GDM1 (cell line): ENCODE measurements at places on chromosomes 2 and 18.
A peak's percentile ranks its signal among the peaks of the same experiment; 100 is the strongest.

GRCh38 chr2:14255135-14255820, 377.2 kb upstream of the LRATD1 start:
- no peak for DNase-seq

GRCh38 chr2:74439803-74440377, 1.8 kb downstream of the RTKN start:
- DNase-seq = no peak

DNA sequence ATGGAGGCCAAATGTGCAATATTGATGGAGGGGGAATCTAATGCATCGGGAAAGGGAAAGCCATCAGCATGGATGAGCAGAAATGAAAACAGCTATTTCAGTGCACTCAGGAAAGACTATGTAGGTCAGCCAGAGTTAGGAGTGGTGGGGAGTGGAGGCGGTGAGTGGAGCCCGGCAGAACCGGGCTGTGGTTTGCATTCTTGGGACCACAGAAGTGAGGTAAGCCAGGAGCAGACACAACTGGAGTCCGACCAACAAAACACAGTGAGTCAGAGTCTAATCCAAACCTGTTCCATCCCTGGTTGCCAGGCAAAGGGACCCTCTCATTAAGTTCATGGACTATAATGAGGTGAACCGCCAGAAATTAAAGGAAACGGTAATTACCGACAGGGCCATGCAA, 61.1 kb upstream of the RAB12 start:
- DNase-seq = no peak

DNA sequence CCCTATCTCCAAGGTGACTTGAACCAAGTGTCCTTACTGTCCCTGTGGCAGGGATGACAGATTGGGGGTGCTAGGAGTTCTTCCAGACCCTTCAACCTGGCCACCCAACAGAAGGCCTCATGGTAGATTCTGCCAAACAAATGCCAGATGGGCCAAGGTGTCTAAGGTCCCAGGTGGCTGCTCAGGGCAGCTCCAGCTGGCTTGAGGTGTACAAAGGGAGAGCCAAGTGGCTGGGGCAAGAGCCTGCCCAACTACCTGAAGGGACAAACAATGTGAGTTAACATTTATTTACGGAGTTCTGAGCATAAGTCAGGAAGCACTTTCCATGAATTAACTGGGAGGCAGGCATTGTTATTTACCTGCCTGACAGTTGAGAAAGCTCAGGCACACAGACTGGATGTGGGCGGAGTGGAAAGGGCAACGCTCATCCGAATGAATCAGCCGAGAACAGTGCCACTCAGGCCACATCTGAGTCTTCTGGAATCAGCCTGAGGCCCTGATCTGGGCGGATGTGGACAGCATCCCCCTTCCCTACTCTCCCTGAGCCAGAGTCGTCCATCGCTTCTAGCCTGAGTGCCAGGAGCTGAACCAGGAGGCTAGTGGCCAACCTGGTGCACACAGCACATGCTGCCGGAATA, 4.4 kb upstream of the KCNIP3 start:
- no peak for DNase-seq

GRCh38 chr2:234437642-234438304, 59.1 kb downstream of the ARL4C start:
- no peak for DNase-seq

- no peak for DNase-seq
Measured at GRCh38 chr2:119659601-119660342, 19.2 kb upstream of the TMEM177 start.

- DNase-seq = no peak
Measured at GRCh38 chr2:25567406-25567805, 106.0 kb downstream of the DTNB start.

DNA sequence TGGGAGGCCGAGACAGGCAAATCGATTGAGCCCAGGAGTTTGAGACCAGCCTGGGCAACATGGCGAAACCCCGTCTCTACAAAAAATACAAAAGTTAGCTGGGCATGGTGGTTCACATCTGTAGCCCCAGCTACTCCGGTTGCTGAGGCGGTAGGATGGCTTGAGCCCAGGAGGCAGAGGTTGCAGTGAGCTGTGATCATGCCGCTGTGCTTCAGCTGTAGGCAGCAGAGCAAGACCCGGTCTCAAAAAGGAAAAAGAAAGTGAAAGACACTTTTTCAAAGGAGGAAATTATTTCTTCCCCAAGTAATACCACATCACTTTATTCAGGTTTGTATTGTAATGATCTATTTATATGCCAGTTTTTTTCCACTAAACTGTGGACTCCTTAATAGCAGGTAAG, 35.7 kb upstream of the TAF4B start:
- DNase-seq = peak; percentile 8

GRCh38 chr18:33232318-33232626, 208.2 kb downstream of the CCDC178 start:
- no peak for DNase-seq

DNA sequence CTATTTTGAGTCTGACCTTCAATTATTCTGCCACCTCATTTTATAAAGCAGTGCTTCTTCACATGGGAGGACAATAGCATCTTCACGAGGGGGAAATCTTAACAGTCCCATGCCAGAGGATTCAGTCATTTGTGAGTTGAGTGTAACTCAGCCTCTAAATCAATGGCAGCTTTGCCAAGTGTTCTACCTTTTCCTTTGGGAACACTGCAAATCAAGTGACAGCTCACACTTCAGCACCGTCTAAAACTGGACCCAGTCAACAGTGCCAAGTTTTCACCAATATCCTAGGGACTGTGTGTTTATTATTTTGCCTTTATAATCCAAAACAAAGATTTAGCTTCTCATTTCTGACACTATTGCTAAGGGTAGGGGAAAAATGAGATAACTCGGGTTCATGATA, 133.6 kb downstream of the FIGN start:
- DNase-seq = no peak

- DNase-seq = no peak
Measured at GRCh38 chr2:203989521-203989920, 53.0 kb downstream of the ICOS start.

GRCh38 chr2:239283961-239284795, 116.6 kb downstream of the HDAC4 start:
- DNase-seq = no peak

- no peak for DNase-seq
Measured at GRCh38 chr2:42153944-42154581, 15.1 kb upstream of the EML4 start.

- DNase-seq = peak; percentile 11
Measured at GRCh38 chr2:96116879-96117533, 635 bp upstream of the ADRA2B start.

GRCh38 chr2:232562515-232563151, 12.1 kb downstream of the EIF4E2 start:
- DNase-seq = no peak

GRCh38 chr2:53970724-53971602, at the start of gene PSME4:
Gene PSME4 (minus strand): TSS chr2:53970993. CDS start chr2:53970784, 209 bp downstream.
- peak; percentile 86 for DNase-seq

DNA sequence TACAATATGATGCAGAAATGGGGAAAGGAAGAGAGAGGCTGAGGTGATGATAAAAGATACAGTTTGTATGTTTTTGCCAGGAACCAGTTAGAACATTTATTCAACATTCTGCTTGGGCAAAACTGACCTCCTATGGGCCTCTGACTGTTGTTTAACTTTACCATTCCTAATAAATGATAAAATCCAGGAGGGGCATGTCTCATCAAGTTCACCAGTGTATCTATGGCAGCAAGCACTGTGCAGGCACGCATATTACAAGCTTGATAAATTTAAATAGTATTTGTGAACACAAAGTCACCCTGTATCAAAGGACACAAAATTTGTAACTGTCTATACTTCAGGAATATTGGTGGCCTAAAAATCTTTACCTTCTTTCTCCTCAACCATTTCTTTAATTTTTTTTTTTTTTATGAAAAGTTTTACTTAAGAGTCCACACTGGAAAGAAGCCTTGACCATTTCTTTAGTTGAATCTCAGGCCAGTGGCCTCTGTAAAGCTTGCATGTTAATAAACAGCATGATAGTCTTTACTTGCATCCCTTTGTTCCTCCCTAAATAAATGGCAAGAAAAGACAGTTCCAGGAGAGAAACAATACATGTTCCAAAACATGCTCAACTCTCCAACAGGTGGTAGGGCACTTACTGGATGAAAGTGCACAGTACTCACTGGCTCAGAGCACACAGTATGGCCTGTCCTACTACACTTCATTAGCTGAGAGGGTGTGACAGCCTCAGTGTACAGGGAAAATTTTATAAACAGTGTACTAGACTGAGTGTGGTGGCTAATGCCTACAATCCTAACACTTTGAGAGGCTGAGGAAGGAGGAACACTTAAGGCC, 52.3 kb downstream of the SOS1 start:
- no peak for DNase-seq

DNA sequence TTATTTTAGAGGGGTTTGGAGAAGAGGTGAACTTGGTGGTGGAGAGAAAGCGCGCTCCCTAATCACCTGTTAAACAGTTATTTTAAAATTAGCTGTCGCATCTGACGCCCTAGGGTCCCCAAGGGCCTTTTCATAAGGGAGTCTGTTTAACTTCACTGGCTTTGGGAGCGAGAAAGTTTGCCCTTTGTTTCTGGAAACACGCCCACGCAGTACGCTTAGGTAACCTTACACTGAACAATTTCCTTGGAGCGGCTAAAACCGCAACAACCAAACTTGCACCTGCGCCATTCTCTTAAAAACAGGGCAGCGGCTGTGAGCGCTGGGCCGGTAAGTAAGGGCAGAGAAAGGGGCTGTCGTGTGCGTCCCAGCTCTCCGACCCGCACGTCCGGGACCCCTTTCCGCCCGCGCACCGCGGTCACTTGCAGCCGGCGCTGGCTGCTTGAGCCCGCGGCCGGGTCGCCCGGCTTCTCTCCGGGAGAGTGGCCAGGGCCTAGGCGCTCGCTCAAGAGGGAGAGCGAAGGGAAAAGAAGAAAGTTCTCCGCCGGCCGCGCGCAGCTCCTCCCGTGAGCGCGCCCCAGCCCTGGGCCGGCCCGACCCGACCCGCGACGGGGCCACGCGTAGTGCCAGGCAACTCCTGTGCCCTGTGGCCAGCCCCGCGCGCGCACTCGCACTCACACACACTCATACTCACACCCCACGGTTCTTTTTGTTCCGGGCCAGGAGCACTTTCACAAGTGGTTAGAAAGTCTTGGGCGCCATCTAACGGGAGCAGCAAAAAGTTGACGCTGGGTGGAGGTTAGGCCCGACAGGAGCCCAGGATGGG, 19.2 kb downstream of the POU3F3 start:
- DNase-seq = peak; percentile 59

- DNase-seq = no peak
Measured at GRCh38 chr2:75210409-75210808, 11.1 kb upstream of the TACR1 start.

DNA sequence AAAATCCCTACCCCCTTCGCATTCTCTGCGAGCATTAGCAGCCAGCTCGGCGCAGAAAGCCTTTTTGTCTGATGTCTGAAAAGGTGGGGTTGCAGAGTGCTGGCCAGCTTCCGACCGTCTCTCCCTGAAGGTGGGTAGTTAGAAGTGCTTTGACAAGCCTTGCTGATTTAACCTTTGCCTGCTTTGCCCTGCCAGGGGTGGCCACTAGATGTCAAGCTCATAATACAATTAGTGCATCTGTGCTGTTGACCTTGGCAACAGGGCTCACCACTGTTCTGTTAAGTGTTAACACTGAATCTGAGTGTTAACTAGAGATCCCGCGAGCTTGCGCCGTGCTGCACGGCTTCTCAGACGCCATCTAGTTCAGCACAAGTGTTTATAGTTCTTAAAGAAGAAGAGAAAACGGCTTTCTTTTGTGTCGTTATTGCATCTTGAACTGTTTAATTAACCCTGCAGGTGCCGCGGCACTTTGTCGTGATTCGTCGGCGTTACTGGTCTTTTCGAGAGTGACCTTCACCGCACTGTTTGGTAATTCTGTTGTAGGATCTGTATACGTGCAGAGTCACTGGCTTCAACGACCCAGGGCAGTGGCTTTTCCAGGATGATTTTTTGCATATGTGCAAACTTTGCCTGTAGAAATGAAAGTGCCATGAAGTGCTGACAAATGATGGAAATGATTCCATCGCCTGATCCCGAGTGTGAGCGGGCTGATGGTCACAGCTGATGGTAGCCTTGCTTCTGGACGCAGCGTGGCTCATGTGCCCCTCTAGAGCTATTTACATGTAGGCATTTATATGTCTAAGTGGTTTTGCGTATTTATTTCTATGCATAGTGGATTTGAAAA, 5.5 kb downstream of the SALL3 start:
- DNase-seq = peak; percentile 6

DNA sequence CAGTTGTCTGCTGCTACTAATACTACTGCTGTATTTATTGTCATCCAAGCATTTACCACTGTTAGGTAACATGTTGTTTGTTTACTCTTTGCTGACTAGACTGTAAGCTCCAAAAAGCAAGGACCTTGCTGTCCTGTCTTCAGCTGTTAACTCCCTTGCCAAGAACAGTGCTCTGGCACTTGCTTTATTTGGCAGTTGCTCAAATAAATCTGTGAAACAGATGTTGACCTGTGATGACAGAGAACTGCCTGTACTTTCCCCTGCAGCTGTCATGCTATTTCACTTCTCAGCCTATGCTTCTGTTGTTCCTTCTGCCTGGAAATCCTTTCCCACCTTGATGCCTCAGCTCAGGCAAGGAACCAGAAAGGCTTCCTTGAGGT, 181.2 kb downstream of the ATAD2B start:
- DNase-seq = no peak

DNA sequence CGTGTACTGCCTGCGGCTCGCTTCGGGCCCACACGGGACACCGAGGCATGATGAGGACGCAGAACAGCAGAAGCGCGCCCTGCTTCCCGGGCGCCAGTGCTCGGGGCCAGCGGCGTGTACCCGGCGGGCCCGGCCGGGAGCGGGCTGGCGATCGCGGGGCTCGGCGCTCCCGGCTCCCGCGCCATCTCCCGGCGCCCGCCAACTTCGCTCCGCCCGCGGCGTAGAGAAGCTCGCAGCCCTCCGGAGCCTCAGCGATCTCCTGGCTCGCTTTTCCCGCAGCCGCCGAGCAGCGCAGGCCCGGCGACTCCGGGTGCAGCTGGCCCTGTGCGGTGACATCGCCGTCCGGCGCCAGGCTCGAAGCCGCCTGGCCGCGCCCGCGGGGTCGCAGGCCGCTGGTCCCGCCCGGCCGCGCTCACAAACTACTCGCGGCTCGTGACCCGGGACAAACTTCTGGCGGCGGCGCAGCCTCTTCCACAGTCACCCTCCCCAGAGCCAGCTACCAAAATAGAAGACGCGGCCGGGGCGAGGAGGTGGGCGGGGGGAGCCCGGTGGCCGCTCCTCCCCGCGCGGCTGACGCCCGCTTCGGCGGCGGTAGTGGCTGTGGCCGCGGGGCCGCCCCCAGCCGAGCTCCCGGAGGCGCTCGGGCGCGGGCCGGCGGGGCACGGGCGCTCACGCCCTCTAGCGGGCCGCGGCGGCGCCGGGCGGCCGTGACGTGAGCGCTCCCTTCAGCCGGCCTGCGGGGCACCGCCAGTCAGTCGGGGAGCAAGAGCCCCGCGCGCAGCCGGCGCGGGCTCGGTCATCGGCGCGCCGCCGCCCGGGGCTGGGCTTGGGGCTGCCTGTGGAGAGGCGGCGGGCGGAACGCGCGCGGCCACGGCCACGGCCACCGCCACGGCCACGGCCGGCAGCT, at the start of gene PTPRM:
Gene PTPRM, plus strand, starts transcription at position 750 of the 907 bp plus-strand sequence. CDS start 503 bp downstream, outside the sequence.
- DNase-seq = peak; percentile 88
